ENCODE measurements at places on chromosomes 2 and 18.

DNA sequence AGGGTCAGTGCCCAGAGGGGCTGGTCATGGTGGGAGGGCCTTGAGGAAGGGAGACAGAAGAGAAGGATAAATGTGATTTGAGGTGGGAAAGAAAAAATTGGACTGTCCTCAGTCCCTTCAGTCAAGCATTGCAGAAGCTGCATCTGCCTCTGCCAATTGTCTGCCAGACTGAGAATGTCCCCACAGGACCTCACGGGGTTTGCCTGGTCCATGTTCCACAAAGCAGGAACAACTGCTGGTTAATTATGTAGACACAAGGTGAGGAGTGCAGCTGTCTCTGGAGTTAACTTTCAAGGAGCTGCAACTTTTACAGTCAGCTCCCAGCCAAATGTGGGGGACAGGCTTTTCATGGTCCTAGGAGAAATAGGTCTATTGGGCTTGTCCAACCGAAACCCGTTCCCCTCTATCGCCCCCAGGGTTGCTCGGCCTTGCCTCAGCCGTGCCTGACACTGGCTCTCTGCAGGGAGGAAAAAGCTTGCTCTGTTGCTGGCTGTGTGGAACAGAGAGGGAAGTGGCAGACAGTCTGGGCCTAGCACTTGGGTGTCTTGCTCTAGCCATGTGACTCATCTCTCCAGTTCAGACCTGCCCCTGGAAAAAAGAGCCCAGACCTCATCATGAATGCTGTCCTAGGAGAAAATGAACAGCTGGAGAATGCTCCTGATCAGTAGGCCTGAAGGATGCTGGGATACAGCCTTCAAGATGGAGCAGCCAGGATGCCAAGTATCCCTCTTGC, 31.1 kb upstream of the PAX8 start:
- DNase-seq, result no peak

GRCh38 chr2:226813148-226813701, 13.6 kb upstream of the IRS1 start:
- no peak for DNase-seq

GRCh38 chr18:28382215-28382879, 205.4 kb upstream of the CDH2 start:
- no peak for DNase-seq

DNA sequence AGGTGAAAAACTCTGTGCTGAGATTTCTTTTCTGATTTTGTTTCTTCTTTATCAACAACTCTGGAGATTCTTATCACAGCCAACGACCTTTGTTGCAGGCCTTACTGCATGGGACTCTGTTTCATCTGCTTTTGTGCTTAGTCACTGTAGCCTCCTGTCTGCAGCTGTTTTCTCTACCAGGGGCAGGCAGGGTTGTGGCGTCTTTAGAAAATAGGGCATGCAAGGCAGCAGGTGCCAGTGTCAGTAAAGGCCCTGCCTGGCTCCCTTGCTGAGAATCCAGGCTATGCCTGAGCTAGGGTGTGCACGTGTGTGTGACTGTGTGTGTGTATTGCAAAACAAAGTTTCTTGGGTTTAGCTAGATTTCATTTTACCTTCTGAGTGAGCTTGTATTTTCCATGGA, 14.6 kb upstream of the SLC9A2 start:
- no peak for DNase-seq

DNA sequence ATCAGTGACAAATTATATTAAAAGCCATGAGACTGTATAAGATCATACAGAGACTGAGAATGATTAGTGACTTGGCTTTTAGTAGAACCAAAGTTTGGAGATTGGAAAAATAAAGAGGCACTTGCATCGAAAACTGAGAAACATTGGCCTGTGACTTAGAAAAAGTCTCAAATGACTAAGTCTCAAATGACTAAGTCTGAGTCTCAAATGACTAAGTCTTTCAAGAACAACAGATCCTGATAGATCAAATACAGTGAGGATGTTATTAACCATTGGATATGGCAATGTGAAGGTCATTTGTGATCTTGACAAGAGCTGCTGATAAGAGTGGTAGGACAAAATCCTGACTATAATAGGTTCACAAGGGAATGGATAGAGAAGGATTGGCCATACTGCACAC, 135.5 kb upstream of the FANCL start:
- no peak for DNase-seq

Measured in activated CD8-positive, alpha-beta memory T cell treated with anti-CD3 and anti-CD28 coated beads for 4 hours (primary cell).